Umbilical cord (tissue), 2 donors: ENCODE measurements at places on chromosomes 2 and 18.

DNA sequence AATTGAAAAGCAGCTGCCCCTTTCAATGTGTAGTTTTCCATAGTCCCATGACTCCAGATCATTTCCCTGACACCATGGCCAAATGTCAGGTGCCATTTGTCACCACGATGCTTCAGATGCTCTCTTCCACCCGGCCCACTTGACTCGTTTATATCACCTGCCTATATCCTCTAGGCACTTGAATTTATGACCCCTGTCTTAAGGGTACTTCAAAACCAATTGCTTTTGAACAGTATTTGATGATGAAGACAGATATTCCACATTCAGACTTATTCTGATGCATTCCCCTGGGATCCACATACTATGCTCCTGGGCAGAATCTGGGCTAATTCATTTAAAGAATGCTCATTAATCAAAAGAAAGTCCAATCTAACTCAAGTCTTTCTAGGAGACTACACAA lies 16.9 kb upstream of the RHBDD1 start:
- no peak for DNase-seq

GRCh38 chr2:209570194-209570593 lies 146.3 kb downstream of the MAP2 start:
- DNase-seq = no peak

DNA sequence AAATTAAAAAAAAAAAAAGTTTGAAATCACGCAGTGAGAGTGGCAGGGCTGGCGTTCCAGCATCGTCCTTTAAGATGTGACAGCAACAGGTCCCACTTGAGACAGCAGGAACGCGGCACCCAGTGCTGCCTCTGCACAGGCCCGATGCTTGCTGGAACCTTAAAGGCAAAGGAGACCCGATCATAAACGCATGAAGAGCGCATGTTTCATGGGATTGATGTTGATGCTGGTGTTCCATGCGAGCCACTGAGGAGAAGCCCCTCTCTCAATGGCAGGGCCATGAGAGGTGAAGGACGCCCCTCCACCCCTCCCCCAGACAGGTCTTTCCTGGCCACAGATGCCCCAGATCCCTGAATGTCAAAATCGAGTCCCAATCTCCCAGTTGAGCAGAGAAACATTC lies 17.9 kb upstream of the ALPI start:
- DNase-seq = no peak

GRCh38 chr2:239756790-239757760 lies 268.1 kb downstream of the NDUFA10 start:
- DNase-seq = peak; percentile 69

DNA sequence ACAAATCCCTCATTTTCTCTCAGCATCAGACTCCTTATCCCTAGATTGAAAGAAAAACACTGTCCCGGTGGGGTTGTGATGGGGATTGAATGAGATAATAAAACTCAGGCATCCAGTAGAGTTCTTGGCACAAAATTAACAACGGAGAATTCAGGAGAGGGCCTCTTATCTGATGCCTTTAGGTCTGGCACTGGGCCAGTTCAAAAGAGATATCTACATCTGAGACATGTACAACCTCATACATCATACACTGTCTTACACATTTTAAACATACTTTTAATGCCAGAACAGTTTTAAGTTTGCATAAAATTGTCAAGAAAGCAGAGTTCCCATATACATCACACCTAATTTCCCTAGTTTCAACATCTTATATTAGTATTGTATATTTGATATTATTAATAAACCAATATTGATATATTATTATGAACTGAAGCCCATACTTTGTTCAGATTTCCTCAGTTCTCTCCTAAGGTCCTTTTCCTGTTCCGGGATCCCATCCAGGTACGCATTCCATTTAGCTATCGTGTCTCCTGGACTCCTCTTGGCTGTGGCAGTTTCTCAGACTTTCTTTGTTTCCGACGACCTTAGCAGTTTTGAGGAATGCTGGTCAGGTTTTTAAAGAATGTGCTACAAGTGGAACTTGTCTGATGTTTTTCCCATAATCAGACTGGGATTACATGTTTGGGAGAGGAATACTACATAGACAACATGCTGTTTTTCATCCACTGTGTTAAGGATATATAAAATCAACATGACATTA lies 27.8 kb downstream of the NXPH2 start:
- DNase-seq = peak; percentile 83

- DNase-seq = peak; percentile 86
These were observed 43.4 kb upstream of the TNFRSF11A start for GRCh38 chr18:62281684-62282083.

DNA sequence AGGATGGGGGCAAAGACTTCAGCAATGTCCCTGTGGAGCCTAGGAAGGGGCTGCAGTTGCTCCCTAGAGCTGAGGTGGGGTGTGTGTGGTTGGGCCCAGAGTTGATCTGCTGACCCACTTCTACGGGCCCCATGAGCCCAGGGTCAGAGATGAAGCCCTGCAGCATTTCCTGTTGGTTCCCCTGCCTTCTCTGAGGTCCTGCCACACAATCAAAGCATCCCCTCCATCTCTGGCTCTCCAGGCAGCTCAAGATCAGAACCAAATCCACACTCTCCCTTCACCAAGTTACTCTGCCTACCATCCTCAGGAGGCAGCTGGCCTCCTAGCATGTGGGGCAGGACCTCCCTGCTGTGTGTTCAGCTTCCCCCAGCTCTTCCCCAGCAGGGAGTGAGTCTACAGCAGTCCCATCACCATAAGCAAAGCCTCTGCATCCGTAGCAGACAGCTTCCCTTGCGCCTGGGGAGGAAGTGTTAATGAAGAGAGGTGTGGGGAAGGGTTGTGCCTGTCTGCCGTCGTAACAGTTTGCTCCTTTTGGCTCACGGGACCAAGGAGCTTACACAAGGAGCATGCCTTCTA lies 26.9 kb downstream of the TMEM247 start:
- no peak for DNase-seq

DNA sequence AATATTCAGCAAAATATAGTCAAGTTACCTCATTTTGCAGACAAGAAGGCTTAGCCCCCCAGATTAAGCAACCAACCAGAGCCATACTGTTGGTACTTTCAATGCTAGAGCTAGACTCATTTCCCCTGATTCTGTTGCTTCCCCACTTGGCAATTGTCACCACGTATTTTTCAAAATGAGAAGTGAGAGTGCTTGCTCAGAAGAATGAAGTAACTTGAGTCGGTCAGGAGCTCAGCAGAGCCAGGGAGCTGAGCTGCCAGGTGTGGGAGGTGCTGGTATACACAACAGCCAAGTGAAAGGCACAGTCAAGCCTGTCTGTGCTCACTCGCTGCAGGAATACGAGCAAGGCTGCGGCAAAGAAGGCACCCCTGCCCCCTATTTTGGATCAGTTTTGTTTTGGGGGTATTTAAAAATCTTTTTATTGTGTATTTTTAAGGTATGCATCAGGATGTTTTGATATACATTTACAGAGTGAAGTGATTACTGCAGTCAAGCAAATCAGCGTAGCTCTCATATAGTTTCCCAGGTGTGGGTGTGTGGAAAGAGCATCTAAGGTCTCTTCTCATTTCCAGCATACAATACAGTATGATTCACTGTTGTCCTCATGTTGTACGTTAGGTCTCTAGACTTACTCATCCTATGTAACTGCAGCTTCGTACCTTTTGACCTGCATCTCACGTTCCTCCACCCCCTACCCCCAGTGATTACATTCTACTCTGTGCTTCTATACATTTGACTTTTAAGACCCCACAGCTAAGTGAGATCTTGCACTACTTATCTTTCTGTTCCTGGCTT lies 62.4 kb downstream of the MRPS9 start:
- DNase-seq = peak; percentile 11

GRCh38 chr2:24577481-24577880 lies 86.4 kb downstream of the NCOA1 start:
- DNase-seq = no peak

GRCh38 chr2:20565623-20566236 lies 85.2 kb downstream of the HS1BP3 start:
- peak; percentile 59 for DNase-seq

GRCh38 chr2:219344751-219345430 lies 12.3 kb upstream of the RESP18 start:
- DNase-seq = peak; percentile 55

DNA sequence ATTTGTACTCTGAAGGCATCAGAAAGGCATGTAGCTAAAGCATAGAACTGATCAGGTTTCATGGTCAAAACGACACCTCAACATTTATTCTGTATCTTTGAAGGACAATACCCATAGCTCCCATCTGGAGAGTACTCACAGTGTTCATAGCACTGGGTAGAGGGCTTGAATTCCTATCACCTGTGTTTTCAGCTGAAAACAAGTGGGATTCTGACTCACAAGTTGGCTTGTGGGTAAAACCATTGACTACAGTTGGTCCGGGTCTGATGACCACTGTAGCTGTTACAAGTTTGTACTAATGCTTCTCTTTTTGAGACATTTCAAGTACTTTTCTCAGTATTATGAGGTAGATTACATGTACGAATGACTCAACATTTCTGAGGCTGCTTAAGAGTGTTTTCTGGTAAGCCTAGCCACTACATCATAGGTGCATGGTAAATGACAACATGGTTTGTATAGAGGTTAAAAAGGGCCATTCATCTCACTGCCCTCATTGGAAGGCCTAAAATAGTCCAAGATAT lies 68.6 kb upstream of the PELI1 start:
- DNase-seq = peak; percentile 66

- peak; percentile 68 for DNase-seq
These were observed 566 bp downstream of the GATA6 start for GRCh38 chr18:22169889-22170420.

- DNase-seq = no peak
These were observed 33.1 kb downstream of the LRRFIP1 start for GRCh38 chr2:237660381-237660900.

- DNase-seq = no peak
These were observed 98.4 kb downstream of the SPHKAP start for GRCh38 chr2:228083131-228083530.

GRCh38 chr2:185484602-185485001 lies 254.0 kb upstream of the FSIP2 start:
- DNase-seq = no peak

GRCh38 chr18:74284191-74284979 lies 7.4 kb downstream of the CYB5A start:
- peak; percentile 36 for DNase-seq

DNA sequence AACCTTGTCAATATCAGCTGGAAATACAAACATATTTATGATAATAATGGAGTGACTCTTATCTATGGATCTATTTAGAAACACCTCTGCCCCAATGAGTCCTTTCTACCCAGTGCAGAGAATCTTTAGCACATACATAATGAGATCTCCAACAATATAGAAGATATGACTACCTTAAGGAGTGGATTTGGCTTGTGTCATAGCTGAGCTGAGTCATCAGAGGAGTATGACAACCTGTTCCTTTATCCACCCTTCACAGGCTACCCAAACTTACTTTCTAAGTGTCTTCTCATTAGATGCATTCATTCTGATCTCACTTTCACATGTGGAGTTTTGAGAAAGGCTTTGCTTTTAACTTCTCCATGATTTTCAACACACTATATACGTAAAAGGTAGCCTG lies 1218.9 kb downstream of the DSC3 start:
- DNase-seq = no peak

- no peak for DNase-seq
These were observed 51.1 kb downstream of the MYO1B start for GRCh38 chr2:191296083-191297006.

DNA sequence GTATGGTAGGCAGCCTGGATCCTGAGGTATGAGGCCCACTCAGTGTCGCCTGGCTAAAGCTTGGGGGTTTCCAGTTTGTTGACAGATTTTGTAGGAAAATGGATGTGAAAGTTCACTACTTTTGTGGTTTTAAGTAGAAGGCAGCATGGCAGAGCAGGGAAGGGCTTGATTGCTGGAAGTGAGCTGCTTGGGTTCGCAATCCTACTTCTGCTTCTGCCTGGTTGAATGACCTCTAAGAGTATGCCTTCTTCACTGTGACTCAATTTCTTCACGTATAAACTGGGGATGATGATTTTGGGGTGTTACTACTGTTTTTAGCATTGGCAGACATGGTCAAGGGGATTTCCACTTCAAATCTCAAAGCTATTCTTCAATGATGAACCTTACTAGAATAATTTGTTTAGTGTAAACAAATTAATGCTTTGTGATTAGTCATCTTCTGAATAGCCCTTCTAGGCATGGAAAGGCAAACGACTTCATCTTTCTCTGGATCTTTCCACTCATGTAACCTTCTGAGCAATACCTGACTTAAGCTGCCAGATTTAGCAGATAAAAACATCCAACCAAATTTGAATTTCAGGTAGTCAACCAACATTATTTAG lies 13.2 kb downstream of the BMP10 start:
- DNase-seq = no peak

DNA sequence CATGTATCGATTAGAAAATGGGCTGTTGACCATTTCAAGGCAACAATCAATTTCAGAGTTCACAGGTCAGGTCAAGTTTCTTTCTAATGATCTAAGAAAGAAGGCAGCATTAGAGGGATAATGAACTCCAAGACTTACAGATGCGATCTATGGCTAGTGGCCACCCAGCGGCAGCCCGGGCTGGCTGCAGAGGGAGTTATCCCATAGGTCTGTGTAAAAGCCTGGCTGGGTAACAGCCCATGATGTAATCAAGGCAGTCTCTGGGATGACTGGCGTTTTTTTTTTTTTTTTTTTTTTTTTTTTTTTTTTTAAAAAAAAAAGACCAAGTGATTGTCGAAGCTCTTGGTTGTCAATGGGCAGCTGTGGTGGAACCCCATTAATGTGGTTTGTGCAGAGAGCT lies 171.1 kb upstream of the SKOR2 start:
- no peak for DNase-seq

DNA sequence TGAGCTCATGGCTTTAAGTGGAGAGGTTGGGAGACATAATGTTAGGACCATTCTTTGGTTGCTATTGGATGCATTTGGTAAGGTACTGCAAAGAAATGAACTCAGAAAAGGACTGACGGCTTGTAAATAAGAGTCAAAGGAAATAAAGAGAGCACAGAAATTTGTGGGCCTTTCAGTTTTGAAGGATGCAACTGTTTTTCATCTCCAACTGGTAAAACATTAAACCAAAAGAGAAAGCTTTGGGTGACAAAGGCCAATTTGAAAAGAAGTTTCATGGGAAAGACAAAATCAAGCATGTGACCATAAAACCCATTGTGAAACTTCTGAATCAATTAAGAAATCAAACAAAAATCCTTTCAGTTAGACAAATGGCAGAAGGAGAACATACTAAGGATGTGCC lies 77.8 kb upstream of the SPOPL start:
- no peak for DNase-seq

DNA sequence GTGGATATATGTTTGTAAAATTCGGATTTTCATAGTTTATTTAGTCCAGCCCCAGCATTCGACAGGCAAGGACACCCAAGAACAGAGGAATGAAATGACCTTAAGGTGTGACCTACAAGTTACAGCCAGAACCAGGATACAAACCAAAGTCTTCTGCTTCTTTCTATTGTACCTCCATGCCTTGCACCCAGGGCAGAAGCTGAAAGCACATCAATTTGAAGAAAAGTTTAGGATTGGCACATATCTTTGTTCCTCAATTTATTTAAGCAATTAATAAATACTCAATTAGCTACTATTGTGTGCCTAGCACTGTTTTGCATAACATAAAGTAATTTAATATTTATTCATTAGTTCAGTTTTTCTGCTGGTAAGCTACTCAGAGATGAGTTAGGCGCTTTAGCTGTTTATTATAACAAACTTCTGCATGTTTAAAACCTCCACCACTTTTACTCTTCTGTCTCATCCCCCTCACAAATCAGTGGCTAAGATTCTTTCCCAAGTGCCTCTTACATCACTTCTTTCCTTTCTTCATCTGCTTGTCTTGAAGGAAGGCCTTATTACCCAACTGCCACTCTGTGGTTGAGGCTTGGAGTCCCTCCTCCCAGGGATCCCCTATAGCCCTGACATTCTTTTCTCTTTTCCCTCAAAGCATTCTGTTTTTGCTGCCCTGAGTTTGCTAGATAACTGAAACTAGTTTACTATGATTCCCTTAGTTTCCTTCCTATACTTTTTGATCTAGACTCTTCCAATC lies 37.1 kb upstream of the DARS1 start:
- no peak for DNase-seq

GRCh38 chr2:102915128-102915527 lies 153.3 kb downstream of the TMEM182 start:
- DNase-seq = no peak
